Nasal cavity respiratory epithelium epithelial cell of viscerocranial mucosa (primary cell): ENCODE measurements at places on chromosomes 7 and 10. TPM values are rescaled to one million over a fixed set of nuclear protein-coding genes. Genes with fewer than 3 reads are reported as not detected.

The CLCN1 gene
- total RNA-seq: 0.64 TPM in 1 of 2 replicates, not detected in the other

The COX19 gene
- 15.7 and 25.7 TPM in 2 replicates for total RNA-seq

The MMRN2 gene
- total RNA-seq: 0.21 and 8.9 TPM in 2 replicates

The IFIT1B gene
- not detected in 2 replicates for total RNA-seq

The CALCR gene
- not detected in 2 replicates for total RNA-seq

The EBLN1 gene
- not detected in 2 replicates for total RNA-seq

The TMEM139 gene
- total RNA-seq: 4.8 and 8.3 TPM in 2 replicates
